Hindlimb muscle (tissue), 1 donor: ENCODE measurements at places on chromosomes 2 and 18.

GRCh38 chr2:111710613-111711012, 173.4 kb downstream of the ANAPC1 start:
- no peak for DNase-seq

DNA sequence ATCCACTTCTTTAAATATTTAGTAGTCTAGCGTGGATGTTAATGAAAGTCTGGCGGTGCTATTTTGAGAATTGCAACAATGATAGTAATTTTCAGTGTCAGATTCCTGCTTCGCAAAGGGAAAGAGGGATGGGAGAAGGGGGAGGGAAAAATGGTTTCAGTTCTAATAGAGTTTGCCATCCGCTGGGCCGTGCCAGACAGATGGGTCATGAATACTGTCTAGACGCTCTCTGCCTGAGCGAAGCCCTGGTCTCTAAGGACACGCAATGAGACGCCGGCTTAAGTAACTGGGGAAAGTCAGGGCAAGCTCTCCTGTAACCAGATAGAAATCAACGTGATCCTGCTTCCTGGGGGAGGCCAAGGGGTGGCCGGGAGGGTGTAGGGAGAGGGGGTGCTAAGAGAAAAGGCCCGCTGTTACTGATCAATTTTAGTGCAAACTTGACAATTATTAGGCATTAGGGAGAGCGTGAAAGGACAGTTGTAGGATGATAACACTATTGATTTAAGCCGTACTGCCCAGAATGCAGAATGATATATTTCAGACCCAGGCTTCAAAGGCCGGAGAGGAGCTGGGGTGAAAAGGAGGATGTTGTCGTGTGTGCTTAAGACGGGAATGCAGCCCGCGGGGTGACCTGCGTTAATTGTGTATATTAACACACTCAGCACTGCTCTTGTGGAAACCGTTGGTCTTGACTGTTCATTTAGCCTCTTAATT, 229.2 kb downstream of the LDLRAD4 start:
- peak; percentile 61 for DNase-seq

DNA sequence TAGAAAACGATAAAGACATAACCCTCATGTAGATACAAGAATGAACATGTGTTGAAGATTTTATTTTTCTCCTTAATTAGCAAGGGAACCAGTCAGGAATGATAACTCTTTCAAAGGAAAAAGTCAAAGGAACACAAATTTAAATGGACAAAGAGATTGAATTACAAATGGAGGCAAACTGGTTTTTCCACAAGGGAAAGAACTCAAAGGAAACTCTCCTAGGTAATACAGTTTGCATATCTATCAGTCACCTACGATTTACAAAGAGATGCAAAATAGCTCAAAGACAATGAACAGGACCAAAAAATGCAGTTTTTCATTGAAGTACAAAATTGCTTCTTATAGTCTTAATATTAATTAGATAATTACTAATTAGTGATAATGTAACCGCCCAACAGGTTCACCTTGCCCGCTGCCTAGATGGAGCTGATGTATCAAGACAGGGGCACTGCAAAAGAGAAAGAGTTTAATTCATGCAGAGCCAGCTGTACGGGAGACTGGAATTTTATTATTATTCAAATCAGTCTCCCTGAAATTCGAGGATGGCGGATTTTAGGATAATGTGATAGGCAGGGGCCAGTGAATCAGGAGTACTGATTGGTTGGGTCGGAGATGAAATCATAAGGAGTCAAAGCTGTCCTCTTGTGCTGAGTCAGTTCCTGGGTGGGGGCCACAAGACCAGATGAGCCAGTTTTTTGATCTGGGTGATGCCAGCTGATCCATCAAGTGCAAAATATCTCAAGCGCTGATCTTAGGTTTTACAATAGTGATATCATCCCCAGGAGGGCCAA, 151.0 kb downstream of the TMEM17 start:
- no peak for DNase-seq

- DNase-seq = no peak
Observed at GRCh38 chr2:149219856-149220255, 110.5 kb upstream of the LYPD6 start.

- no peak for DNase-seq
Observed at GRCh38 chr18:61865466-61866175, 27.2 kb downstream of the RNF152 start.

GRCh38 chr18:36153203-36153602, 23.5 kb downstream of the ELP2 start:
- DNase-seq = no peak

GRCh38 chr18:5890331-5891183, 4.8 kb downstream of the TMEM200C start:
- peak; percentile 47 for DNase-seq

DNA sequence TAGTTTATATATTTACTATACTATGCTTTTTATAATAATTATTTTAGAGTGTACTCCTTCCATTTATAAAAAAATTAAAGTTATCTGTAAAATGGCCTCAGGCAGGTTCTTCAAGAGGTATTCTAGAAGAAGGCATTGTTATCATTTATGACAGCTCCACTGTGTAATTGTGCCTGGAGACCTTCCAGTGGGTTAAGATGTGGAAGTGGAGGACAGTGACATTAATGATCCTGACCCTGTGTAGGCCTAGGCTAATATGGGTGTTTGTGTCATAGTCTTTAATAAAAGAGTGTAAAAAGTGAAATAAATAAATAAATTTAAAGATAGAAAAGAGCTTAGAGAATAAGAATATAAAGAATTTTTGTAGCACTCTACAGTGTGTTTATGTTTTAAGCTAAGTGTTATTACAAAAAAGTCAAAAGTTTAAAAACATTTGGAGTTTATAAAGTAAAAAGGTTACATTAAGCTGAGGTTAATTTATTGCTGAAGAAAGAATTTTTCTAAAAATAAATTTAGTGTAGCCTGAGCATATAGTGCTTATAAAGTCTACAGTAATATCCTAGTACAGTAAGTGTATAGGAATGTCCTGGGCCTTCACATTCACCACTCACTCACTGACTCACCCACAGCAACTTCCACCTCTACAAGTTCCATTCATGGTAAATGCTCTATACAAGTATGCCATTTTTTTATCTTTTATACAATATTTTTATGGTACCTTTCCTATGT, 190.0 kb upstream of the SESTD1 start:
- no peak for DNase-seq

- DNase-seq = no peak
Observed at GRCh38 chr2:160363961-160364360, 129.6 kb downstream of the RBMS1 start.

- DNase-seq = no peak
Observed at GRCh38 chr2:217710211-217710765, 292.5 kb downstream of the TNS1 start.

DNA sequence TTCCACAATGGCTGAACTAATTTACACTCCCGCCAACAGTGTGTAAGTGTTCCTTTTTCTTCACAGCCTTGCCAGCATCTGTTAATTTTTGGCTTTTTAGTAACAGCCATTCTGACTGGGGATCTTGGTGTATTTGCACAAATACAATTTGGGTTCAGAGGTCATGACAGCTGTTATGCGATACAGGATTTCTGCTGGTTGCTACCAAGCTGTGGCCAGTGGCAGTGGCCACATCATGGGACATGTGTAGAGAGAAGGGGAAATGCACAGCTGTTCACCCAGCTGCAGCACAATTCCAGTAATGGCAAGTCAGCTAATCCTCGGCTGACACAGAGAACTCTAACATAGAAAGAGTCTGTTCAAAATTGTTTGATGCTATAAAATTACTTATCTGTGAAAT, 21.0 kb upstream of the SELENOI start:
- DNase-seq = no peak

DNA sequence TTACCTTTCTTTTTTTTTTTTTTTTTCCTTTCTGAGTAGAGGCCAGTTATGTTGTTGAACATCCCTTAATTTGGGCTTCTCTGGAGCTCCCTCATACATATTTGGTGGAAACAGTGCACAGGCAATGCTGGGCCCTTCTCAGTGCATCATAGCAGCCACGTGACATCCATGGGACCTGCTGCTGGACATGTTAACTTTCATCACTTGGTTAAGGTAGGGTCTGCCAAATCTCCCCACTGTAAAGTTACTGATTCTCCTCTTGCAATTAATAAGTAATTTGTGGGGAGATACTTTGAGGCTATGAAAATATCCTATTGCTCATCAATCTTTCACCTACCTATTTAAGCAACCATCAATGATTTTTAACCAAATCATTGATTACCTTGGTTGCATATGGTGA, 211.5 kb upstream of the LYPD1 start:
- DNase-seq = no peak

- no peak for DNase-seq
Observed at GRCh38 chr2:236675526-236675925, 105.9 kb downstream of the ACKR3 start.

DNA sequence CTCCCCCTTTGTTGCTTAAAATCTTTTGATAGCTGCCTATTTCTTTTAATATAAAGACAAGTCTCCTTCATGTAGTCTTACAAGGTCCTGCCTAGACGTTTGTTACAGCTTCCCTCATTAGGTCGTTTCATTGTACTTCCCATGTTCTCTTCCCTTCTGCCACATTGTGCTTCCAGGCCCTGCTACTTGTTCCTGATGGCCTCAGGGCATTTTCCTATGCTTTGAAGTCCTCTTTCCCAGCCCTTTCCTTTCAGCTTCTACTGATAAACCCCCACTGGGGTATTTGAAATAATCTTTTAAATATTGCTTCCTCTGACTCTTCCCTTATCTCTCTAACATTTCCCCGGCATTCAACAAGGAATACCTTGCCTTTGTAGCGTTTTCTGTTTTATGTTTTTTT, 67.4 kb downstream of the UBE2E3 start:
- DNase-seq = no peak

DNA sequence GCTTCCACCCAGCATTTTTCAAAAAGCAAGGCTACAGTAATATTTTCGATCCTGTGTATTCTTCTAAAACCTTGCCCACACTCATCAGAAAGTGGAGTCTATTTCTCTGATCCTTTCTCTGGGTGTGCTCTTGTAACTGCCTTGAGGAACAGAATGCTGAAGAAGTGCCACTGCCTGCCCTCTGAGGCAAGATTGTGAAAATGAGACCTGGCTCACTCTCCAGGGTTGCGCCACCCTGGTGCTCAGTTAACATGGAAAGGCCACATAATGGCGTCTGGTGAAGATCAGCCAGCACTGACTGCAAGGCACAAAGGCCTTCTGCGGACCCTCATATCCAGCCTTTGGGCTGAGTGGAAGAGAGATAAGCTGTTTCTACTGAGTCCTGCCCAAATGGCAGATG, 11.2 kb upstream of the SH3RF3 start:
- DNase-seq = no peak

DNA sequence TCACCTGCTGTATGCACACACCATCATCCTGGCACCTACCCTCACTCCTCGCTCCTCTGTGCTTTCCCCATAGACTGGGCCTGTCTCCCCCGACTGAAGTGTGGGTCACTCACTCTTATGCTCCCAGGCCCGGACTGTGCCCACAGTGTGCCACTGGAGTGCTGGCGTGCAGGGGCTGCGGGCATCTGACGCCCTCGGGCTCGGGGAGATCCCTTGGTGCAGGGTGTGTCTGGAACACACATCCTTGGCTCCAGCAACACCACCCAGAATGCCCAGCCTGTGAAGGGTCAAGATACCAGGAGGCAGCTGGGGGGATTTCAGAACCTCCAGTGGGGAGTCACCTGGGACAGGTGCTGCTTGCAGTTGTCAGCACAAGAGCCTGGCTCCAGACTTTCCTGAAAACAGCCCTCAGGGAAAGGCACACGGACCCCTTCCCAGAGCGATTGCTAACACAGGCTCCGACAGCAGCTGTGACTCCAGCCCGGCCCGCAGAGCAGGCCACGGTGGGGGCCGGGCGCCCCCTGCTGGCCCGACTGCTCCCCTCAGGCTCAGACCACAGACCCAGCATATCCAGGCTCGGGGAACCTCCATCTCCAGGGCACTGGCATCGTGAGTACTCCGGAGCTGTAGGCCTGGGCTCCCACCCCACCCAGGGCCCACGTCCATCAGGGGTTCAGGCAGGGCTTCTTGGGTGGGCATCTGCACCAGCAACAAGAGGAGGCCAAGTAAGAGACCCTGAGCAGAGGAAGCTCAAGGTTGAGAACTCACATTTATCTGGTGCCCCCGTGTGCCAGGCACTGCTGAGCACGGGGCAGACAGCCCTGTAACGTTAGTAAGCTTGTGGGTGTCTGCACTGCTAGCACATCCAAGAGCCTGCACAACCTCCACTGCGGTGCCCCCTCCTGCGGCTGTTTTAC, 8.6 kb downstream of the HS1BP3 start:
- peak; percentile 80 for DNase-seq

DNA sequence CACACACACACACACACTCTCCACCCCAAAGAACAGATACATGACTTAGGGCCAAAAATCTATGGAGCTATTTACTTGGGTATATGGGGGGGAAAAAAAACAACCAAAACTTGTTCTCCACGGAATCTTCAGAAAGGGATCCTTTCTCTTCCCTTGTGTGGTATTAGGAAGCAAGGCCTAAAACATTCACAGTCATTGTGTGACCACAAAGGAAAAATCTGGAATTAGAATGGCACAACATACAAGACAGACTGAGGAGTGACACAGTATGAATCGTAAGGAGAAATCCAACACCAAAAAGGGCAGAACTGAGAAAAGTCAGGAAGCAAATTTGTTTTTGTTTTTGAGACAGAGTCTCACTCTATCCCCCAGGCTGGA, 70.3 kb downstream of the ASXL2 start:
- no peak for DNase-seq

GRCh38 chr2:19643117-19643518, 258.7 kb downstream of the TTC32 start:
- no peak for DNase-seq

GRCh38 chr2:53131416-53131815, 636.2 kb upstream of the CHAC2 start:
- no peak for DNase-seq

DNA sequence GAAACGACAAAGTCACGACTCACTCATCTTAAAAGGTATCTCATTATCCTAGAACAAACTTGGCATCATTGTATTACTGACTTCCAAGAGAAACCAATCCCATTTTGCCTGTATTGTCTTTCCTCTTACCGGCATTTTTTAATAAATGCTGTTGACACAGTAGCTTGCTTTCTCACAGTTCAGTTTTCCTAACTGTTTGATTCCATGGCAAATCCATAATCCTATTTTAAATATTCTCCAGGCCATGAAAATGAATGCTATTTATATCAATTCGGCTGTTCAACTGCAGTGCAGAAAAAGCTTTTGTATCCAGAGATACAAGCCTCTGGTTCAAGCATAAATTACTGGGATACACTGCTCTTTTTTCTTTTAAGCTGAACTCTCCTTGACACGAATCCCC, 1241.9 kb downstream of the DPP10 start:
- DNase-seq = peak; percentile 0
